Breast epithelium (tissue), 4 donors: ENCODE measurements at places on chromosomes 2 and 18. TPM values are rescaled to one million over a fixed set of nuclear protein-coding genes. Genes with fewer than 3 reads are reported as not detected.

GRCh38 chr2:26043862-26044696, 10.2 kb downstream of the RAB10 start:
- DNase-seq, result no peak

GRCh38 chr2:74497777-74498499, 1.5 kb downstream of the LBX2 start:
- no peak for DNase-seq

DNA sequence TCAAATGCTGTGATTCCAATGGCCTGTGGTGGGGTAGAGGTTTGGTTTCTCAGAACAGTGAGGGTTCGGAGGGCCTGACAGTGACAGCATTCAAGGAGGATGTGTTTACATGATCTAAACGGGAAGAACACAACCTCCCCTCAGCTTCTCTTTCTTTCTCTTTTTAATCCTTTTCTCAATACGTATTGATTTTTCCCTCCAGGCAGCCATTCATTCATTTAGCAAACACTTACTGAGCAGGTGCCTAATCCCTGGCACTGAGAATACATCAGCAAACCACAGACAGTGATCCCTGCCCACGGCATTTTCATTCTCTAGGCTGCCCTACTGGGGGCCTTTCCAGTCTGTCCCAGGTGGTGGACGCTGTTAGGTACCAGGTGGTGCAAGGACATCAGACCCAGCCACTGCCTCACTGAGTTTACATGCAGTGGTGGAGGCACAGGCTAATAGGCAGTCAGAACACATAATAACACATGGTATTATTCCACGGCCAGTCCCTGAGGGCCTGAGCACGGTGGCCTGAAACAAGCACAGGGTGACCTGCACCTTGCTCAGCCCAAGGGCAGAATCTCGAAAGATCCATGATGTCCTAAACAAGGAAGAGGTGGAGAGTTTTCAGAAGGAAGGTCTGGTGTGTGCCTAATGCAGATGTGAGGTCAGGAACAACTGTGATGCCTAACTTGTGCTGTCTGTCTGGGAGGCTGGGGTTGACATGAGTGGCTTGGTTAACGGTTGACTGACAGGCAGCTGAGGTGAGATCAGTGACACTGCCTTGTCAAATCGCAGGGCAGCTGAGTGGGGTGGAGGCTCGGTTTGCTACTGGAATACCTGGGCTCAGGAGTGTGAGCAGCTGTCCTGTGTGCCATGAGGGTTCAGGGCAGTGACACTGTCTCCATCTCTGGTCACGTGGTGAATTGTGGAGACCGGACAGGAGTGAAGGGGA, 785.5 kb upstream of the HS6ST1 start:
- DNase-seq, result no peak

GRCh38 chr2:79796641-79797040, 283.8 kb downstream of the CTNNA2 start:
- DNase-seq, result no peak

GRCh38 chr2:134412639-134412999, 158.7 kb downstream of the MGAT5 start:
- no peak for DNase-seq

DIS3L2 gene
- 38.9 TPM for total RNA-seq

CYP27A1 gene
- total RNA-seq, result 65.0 TPM

CYP26B1 gene
- total RNA-seq, result 41.6 TPM
